Left forelimb (tissue), 1 donor: ENCODE measurements at places on chromosomes 2 and 18.

GRCh38 chr2:164747140-164747539 is 94.5 kb downstream of the COBLL1 start:
- no peak for DNase-seq

DNA sequence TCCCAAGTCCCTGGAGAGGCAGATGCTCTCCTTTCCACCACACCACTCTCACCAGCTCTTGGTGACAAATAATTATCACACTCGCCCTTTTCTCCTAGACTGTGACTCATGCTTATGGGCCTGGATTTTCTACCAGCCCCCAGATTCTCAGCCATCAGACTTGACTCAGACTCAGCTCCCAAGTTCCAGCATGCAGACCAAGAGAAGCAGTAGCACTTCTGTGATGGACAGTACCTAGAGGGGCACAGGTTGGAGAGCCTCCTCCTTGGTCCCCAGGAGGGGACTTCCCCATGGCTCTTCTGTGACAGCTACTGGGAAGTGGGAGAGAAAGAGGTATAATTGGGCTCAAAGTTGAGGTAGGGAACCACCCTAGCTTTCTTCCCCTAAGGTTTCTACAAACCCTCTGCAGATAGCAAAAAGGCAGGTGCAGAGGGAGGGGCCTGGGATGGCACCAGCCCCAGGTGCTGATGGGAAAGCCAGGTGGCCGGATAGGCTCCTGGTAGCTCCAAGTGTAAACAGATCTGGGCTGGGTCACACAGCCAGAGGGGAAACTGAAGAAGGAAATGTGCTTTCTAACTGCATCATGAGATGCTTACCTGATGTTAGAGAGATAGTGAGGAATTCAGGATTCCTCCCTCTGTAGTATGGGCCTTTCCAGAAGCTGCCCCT is 4.1 kb downstream of the TCF23 start:
- DNase-seq: no peak

DNA sequence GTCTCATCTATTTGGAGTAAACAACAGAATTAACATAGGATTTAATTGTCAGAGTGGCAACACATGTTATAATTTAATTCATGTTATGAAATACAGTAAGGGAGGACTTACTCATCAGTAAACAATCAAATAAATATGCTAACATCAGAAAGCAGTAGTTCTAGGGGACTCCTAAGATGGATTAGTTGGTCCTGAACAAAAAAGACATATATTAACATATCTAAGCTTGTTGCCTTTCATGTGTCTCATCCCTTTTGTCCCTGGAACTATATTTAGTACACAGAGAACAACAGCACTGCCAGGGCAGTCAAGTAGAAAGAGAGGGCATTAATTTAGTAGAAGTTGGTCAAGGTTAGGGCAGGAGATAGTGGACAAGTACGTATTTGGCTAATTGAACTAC is 117.8 kb upstream of the FZD5 start:
- DNase-seq: no peak

GRCh38 chr2:142010477-142011270 is 120.1 kb downstream of the LRP1B start:
- DNase-seq: no peak

GRCh38 chr2:101623031-101623521 is 74.4 kb upstream of the MAP4K4 start:
- no peak for DNase-seq

- DNase-seq: no peak
Observed at GRCh38 chr2:190862571-190862991, 18.0 kb upstream of the GLS start.
